H54 (cell line): ENCODE measurements at places on chromosomes 11 and 22.
A peak's percentile ranks its signal among the peaks of the same experiment; 100 is the strongest.

DNA sequence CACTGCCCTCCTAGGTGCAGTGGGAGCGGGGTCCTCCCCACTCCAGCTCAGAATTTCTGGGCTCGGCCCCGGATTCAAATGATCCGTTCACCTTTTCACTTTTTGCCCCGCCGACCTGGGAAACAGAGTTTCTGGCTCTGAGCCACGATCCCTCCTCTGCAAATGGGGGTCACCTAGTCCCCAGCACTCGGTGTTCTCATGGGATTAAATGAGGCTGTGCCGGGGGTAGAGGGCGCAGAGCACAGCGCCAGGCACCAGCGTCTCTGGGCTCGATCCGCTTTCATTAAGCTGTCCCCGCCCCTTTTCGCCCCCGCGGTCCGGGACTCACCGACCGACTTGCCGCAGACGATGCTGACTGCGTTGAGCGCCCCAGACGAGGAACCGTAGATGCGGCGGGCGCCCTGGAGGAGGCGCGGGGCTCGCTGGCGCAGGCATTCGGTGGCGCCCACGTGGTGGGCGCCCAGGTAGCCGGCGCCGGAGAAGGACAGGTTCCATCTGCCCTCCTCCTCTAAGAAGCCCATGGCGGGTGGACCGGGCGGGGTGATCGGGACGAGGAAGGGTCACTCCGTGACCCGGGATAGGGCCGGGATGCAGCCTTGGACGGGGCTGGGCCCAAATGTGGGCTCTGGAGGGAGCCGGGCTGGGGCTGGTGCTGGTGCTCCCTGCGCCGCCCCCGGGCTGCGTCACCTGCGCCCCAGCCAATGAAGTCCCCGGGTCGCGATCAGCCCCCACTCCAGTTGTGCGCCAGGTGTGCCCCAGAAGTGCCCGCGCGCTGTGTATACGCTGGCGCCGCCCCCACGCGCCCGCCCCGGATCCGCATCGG, at the start of gene PNPLA5:
TSS of gene PNPLA5 (minus strand) at position 654 of the 823 bp plus-strand sequence. CDS start at position 521, 133 bp downstream.
- no peak for DNase-seq

DNA sequence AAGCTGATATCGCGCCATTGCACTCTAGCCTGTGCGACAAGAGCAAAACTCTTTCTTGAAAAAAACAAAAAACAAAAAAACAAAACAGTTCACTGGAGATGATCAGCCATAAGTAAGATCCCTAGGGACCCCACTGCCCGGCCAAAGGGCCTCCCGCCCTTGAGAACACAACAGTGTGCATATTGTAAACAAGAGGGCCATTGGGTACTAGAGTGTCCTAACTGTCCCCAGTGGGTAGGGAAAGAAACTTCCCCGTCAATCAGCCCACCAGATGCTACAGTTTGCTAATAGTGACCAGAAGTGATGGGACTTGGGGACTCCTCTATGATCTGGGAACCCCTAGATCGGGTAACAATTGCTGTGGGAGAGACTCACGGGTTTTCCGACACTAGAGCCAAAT, 3.7 kb upstream of the ACY3 start:
- no peak for DNase-seq

DNA sequence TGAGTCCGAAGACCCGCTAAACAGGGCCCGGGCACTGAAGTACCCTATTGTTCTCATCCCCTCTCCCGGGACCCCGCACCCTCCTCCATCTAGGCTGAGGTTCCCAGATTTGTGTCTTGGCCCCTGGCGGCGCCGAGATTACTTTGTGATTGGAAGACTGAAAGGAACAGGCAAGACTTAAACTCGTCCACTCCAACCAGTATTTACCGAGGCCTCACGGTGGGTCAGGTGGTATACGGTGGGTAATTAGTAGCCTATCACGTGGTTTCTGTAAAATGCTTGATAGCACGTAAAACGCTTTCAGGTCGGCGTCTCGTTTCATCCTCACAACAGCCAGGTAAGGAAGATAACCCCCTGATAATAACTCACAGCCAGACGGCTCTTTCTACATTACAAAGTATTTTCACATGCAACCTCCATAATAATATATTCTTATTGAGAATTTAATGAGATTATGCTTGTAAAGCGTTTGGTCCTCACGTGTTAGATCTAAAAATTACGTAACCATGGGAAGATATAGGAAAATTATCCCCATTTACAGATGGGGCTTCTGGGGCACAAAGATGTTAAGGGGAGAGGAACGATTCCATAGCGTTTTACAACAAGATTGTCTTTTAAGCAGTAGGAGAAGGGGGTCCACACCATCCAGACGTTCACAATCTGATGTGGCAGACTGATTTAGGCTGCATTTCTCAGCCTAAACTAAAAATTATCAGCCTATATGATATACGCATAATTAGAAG, 642 bp upstream of the PIK3C2A start:
- peak; percentile 25 for DNase-seq

DNA sequence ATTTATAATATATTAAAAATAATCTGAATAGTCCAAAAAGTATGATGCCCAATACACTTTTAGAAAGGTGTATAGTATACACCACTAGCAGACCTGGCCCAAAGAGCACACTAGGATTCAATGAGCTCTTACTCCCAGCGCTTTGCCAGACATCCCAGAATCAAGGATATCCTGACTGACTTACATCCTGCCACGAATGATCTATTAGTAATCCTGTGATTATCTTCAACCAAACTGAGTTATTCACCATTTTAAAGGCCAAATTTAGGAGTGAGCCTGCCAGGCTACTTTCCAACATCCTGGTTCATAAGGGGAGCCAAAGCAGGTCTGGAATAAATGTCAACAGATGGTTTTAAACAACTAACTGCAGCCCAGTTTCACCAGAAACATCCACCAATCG, 60.8 kb upstream of the FAM181B start:
- no peak for DNase-seq

- DNase-seq = peak; percentile 72
Measured at GRCh38 chr11:79413268-79413667, 27.6 kb downstream of the TENM4 start.
